ENCODE measurements at places on chromosomes 5 and 9.

DNA sequence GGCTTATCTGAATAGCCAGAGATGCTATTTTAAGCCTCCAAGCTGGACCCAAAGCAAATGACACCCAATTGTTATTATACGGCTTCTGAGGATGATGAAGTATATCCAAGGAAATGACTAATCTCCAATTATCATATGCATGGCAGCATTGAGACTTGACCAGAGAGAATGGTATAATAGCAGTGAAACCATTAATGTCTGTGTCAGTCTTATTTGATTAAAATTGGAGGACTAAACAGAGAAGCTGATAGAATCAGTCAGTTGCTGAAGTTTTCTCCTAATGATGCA is 200.5 kb downstream of the EFNA5 start:
- no peak for DNase-seq

GRCh38 chr5:176716320-176716719 is 69.0 kb downstream of the TSPAN17 start:
- no peak for DNase-seq

- DNase-seq: no peak
Observed at GRCh38 chr5:41094871-41095270, 23.7 kb upstream of the MROH2B start.

DNA sequence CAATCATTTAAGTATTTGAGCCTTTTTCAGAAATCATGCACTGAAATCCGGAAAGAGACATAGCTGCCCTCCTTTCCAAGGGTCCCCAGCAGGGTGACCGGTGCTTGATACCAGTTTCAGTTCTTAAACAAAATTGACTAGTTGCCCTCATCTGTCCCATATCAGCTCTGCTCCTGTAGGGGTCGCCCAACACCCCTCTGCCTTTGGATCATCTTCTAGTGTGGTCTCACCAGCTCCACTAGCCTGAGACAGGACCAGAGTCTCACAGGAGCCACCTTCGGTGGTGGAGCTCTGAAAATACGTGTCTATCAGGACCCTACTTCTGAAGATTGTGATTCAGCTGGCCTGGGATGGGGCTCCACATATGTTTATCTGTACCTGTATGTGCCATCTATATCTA is 428.2 kb downstream of the ENC1 start:
- DNase-seq: no peak

- DNase-seq: no peak
Observed at GRCh38 chr9:28270156-28270555, 696.9 kb upstream of the C9orf72 start.

- no peak for DNase-seq
Observed at GRCh38 chr9:127960410-127961154, 20.2 kb downstream of the EEIG1 start.

GRCh38 chr9:78971540-78971939 is 600.2 kb upstream of the TLE4 start:
- DNase-seq: no peak

- no peak for DNase-seq
Observed at GRCh38 chr5:72101828-72102227, 5.4 kb upstream of the MAP1B start.

- no peak for DNase-seq
Observed at GRCh38 chr9:99577351-99577750, 244.3 kb upstream of the NR4A3 start.

GRCh38 chr9:125145425-125145824 is 2.1 kb upstream of the SCAI start:
- DNase-seq: no peak

GRCh38 chr9:26723486-26723885 is 169.1 kb downstream of the CAAP1 start:
- DNase-seq: no peak

DNA sequence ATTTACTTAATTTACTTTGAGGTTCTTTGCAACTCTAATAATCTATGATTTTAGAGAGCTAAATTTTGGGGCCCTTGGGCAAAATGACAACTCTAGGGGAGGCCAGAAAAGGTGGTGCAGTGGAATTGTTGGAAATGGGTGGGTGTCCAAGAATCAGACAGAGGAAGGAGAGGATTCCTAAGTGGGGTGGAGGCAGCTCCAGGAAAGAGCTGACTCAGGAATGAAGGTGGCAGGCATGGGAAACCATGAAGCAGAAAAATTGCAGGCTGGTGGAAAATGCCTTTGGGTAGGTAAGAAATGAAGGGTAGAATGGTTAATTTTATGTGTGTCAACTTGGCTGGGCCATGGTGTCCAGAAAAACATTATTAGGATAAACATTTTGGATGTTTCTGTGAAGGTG is 248.5 kb upstream of the TUT7 start:
- no peak for DNase-seq

DNA sequence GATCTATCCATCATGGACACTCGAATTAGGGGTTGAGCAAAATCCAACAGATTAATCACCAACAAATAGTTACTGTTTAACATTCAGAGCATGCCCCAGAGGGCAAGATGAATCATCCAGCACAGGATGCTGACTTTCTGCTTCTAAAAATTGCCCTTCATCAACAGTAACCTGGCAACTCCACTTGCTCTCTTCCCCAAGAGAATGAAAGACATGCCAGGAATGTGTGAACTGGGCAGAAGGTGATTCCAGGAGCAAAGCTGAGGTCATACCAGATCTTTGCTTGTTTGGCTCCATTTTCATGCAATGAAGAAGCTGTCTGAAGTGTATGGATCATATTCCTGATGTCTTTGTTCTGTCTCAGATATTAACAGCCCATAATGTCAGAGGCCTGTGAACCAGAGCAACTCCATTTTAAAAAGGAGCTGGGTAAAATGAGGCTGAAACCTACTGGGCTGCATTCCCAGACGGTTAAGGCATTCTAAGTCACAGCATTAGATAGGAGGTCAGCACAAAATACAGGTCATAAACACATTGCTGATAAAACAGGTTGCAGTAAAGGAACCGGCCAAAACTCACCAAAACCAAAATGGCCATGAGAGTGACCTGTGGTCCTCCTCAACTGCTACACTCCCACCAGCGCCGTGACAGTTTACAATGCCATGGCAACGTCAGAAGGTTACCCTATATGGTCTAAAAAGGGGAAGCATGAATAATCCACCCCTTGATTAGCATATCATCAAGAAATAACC is 2.5 kb upstream of the ZNF367 start:
- DNase-seq: peak; percentile 42

DNA sequence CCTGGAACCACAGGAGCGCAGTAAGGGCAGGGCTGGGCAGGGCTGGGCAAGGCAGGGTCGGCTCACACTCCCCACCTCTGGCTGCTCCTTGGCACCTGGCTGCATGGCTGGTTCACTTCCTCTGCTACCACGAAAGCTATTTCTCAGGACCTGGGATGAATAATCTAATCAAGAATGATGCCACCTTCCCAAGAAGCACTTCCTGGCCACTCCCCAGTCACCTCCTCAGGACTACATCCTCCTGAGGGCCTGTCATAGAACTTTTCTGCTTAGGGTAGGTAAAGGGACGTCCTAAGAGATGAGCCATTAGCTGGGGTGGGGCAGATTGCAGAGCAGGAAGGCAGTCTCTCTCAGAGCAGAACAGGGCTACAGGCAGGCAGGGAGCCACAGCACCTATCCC is 288.2 kb upstream of the MAP3K1 start:
- no peak for DNase-seq
